ENCODE measurements at places on chromosomes 7 and 10.

- DNase-seq: no peak
Observed at GRCh38 chr10:130363051-130363450, 226.9 kb downstream of the GLRX3 start.

DNA sequence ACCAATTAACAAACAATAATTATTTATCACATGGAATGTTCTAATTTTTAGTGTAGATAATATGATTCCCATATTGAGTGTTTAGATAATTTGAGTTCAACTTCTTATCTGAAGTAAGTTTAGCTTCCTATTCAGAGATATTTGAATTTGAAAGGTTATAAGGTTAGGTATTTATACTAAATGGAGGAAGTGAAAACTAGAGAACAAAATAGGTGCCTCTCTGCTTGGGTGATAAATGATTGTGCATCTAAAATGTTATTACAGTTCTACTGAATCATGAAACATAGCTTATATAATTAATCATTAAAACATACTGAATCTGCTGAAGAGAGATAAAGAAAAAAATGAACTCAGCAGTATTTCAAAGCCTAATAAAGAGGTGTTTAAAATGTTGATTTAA is 1174.3 kb downstream of the XPNPEP1 start:
- no peak for DNase-seq

DNA sequence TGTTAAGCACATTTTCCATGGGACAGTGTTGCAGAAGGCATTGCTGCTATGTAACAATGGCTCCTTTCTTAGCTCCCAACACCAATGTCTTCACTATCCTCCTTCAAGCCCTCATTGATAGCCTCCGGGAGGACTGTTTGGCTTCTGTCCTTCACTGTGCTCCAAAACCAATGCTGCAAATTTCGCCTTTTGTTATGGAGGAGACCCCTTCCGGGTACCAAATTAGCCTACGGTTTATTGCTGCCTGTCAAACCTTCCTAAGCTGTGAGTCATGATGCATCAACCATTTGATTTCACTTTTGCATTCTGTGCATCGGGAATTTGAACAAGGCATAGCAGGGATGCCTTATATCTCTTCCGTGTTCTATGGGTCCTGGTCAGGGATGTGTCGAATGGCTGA is 432.9 kb downstream of the GATA3 start:
- DNase-seq: no peak

- no peak for DNase-seq
Observed at GRCh38 chr10:72525689-72526088, 100.2 kb downstream of the MICU1 start.

- DNase-seq: no peak
Observed at GRCh38 chr7:69577221-69577620, 21.1 kb upstream of the AUTS2 start.

GRCh38 chr10:37263304-37263703 is 137.9 kb downstream of the ANKRD30A start:
- no peak for DNase-seq
